ENCODE measurements at places on chromosomes 4 and X.
A peak's percentile ranks its signal among the peaks of the same experiment; 100 is the strongest.

DNA sequence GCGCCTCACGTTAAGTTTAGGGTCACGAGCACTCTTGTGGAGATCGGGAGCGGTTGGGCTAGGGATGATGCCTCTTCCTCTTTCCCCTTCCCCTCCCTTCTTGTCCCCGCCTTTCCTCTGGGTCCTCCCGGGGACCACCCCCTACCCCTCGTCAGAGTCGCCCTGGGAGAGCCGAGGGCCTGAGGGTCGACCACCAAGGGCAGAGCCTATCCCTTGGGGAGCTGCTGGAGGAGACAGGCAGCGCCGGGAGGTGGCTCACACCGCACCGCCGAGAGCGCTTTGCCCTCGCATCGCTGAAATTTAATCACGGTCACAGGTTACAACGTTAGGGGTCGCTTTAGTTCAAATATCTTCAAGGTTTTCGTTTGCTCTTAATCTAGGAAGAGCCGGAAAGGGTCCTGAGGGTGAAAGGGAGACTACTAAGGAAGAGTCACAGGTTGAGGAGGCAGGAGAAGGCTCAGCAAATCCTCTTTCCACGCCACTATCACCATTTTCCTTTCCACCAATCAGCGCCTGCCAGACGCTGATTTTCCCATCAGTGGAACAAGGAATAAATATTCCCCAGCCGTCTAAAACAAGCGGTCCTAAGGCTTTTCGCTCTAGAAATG, 528 bp upstream of the SNCA start:
- DNase-seq: peak; percentile 27

- no peak for DNase-seq
Observed at GRCh38 chrX:132843363-132843762, 115.1 kb downstream of the HS6ST2 start.

- peak; percentile 94 for DNase-seq
Observed at GRCh38 chr4:118810991-118811764, 24.7 kb downstream of the SEC24D start.

GRCh38 chr4:126468144-126468543, 1153.4 kb downstream of the FAT4 start:
- no peak for DNase-seq

DNA sequence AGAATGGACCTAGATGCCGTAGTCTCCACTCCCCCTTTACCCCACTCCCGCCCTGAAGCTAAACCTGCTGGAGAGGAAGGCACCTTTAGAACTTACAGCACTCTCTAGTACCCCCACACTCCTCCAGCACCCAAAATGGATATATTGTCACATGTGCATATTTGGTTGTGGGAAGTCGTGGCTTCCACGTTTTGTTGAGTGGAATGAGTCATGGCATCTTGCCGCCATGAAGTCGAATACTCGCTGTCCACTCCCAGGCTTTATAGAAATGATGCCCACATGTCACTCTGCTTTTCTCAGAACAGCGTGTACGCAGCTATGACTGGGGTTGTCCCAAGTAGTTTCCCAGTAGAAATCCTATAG, 545 bp downstream of the ABCE1 start:
- DNase-seq: peak; percentile 63

DNA sequence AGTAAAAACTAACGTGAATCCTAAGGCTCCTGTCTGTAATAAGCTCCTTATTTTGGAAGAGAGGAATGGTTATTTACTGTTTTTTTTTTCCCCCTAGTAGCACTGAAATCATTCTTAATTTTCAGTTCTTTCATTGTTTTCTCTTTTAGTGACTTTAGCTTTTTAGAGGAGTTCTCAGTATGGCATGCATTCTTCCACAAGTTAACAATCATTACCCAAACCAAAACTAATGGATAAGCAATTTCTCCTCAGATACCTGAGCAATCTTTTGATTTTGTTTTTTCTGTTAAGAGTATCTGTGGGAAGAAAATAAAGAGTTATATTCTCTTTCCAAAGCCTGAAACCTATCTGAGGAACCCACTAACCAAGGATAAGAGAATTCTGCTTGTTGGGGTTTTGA, 16.7 kb upstream of the PPA2 start:
- DNase-seq: no peak

DNA sequence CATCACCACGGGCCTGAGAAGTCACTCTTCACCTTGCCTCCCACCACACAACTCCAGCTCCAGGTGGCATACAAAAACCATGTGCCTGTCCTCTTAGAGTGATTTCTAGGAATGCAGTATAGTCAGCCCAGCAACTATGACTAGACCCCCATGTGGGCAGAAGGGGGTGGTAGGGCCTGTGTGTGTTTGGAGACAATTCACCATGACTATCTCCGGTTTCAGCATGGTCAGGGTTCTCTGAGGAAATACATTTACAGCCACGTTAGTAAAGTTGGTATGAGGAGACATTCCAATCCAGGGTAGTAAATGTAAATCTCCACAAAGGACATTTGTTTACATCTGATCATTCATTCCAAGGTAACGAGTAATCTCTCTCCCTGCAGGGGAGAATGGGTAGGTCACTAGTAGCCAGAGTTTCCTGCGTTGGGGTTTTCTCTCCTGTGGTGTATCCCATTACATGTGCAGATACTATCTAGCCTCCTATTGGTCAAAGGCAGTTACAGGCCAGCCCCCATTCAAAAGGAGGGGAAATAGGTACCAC, 4.2 kb upstream of the MTMR1 start:
- peak; percentile 95 for DNase-seq

DNA sequence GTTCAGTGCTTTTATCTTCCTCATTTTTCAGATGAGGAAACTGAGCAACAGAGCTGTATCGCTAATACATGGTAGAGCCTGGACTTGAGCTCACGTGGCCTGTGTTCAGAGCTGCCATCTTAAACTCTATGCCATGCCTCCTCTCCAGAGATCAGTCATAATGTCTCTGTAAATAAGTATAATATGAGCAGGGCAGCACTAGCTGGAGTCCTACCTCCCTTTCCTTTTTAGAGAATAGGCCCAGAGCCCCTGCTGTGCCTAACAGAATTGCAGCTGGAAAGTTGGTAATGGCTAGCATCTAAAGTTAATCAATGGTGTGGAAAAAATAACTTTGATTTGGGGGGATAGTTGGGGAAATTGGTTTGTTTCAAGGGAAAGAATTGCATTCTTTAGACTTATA, 20.4 kb downstream of the CASP6 start:
- DNase-seq: no peak

GRCh38 chr4:1234309-1234695, 14.6 kb downstream of the CTBP1 start:
- no peak for DNase-seq

Data from fibroblast of lung (primary cell).